ENCODE measurements at places on chromosomes 2 and 18.
A peak's percentile ranks its signal among the peaks of the same experiment; 100 is the strongest.

DNA sequence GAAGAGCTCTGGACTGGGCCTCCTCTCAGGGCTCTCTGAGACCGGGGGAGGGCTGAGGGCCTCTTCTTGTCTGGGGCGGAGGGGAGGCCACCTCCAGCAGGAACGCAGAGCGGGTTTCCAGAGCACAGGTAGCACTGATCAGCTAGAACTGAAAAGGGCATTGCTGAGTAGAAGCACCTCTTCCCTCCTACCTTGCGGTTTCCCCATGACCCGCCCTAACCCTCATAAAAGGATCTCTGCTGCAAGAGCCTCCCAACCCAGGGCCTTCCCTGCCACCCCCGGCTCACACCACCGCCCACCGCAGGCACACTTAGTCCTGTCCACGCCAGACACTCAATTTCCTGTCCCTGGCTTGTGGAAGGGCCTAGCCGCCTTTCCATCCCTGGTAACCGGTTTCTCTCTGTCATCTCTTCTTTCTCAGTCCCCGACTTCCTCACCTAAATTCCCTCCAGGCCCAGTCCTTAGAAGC, 966 bp downstream of the ADCY3 start:
- peak; percentile 42 for DNase-seq

GRCh38 chr2:44954447-44954888, 13.0 kb downstream of the SIX3 start:
- no peak for DNase-seq

- no peak for DNase-seq
Measured at GRCh38 chr2:216084547-216084946, 2.8 kb downstream of the TMEM169 start.

GRCh38 chr2:240687741-240688552, 3.7 kb upstream of the AQP12A start:
- no peak for DNase-seq

DNA sequence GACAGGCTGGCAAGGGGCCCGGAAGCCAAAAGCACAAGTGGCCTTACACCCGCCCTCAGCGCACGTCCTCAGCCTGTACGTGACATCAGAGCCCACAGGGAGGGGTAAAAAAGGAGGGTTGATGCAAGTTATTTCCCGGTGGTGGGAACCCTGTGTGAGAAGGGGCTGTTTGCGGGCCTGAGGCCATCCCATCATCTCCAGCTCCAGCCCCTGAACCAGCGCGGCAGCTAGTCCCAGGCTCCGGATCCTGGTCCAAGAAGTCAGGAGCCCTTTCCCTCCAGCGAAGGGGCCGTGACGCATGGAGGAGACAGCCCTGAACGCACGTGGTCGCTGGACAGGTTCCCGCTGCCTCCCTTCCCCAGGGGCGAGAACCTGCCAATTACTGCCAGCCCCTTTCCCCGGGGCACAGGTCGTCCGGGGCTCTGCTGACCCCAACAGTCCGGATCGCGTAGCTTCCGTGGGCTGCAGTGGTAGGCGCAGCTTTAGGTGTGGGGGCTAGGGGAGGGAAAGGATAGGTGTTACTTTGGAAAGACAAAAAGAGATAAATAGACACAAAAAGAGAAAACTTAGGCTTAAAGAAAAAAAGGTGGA, 1.3 kb upstream of the LRP2 start:
- DNase-seq, result no peak

DNA sequence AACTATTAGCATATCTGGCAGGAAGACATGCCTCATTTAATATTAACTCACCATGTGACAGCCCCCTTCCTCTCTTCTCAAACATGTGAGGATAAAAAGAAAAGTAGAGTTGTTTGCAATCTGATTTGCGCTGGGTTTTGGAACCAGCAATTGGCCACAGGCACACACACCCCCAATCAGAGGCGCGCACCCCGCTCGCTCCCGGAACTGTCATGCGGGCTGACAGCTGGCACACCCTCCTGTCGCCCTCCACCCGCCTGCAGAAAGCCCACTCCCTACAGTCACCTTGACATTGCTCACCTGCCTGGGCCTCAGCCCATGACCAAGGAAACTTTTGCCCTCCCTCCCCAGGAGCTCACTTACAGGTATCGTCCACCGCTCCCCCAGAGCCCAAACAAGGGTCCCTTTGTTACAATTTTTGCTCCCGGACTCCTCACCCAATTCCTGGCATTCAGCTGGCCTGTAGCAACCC, 1.1 kb downstream of the COBLL1 start:
- DNase-seq, result no peak

DNA sequence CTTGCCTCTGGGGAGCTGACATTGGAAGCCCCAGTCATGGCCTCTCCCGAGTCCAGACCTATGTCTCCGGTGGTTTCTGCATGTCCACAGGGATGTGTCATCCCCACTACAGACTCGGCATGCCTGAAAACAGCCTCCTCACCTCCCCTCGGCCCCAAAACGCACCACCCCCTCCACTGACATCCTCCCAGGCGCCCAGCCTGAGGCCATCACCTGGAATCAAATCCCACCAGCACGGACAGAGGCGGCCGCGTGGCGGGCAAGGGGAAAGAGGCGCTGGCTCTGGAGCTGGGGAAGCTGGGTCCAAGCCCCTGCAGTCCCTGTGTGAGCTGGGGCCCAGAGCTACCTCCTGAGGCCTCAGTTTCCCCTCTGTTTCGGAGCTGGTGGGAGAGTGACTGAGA, 69.9 kb upstream of the SMAD7 start:
- DNase-seq, result no peak

GRCh38 chr2:229050133-229050532, 221.0 kb downstream of the PID1 start:
- no peak for DNase-seq

- peak; percentile 9 for DNase-seq
Measured at GRCh38 chr2:501130-501529, 176.1 kb downstream of the TMEM18 start.

GRCh38 chr2:102025583-102026267, 34.0 kb downstream of the IL1R2 start:
- no peak for DNase-seq

DNA sequence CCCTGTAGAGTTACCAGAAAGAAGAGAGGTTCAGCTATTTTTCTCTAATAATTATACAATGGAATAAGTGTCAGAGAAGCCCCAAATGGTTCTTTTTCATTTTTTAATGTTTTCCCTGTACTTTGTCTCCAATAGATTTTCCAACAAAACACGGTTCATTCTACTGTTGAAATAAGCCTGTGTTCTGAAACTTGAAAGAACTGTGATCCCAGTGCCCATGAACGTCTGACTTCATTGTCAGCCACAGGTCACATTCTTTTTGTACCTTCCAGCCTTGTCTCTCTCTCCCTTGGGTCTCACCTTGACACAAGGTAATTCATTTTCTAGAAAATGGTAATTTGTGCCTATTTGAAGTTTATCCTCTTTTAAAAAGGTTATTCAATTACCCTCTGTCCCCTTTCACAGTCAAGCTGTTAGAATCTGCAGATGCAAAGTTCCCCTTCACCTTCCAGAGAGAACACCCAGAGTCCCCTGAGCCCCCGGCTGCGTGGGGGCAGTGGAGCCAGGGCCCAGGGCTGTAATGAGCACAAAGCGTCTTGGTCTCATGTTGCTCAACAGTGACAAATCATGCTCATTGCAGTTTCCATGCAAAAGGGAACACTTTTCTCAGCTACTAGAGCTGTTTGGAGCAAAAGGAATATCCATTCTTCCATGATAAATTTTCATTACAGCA, 115.2 kb downstream of the SPHKAP start:
- no peak for DNase-seq

DNA sequence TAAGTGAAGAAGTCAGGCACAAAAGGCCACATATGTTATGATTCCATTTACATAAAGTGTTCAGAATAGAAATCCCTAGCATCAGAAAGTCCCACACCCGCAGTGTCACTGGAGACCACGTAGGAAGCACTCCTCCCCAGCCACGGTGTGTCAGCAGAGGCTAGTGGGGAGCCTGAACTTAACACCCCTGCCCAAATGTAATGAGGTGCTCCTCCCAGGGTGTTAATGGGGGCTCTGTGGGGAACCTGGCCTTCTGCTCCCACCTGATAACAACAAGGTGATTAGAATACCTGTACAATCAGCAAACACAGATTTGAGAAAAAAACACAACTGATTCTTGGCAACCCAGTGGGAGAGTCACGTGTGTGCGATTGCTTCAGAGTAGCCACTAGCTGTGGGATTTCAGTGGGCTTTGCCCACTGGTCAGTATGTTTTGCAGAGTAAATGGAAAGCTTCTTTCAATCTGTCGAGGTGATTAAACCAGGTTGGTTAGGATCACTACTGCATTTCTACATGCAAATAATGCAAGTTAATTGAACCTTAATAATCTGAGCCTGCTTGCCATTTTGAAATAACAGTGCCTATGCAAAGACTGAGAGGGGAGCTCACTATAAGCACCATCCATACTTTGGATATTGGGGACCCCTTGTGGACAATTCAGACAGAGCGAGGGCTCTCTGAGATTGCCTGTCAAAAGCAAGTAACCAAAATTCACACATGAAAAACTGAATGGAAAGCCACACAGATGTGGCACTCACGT, 20.6 kb upstream of the ATRAID start:
- peak; percentile 74 for DNase-seq

DNA sequence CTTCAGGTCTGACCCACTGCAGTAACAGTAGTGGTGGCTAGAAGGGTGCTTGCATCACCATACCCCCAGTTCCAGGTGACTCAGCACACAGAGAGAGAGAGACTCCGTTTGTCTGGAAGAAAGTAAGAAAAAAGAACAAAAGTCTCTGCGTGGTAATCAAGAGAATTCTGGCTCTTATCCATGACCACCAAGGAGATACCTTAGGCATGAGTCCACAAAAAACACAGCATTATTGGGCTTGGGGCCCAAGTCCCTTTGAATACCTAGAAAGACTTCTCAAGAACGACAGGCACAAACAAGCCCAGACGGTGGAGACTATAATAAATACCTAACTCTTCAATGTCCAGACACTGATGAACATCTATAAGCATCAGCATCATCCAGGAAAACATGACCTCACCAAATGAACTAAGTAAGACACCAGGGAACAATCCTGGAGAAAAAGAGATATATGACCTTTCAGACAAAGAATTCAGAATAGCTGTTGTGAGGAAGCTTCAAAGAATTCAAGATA, 21.7 kb upstream of the BAZ2B start:
- no peak for DNase-seq

- DNase-seq, result no peak
Measured at GRCh38 chr18:52519021-52519420, 179.0 kb downstream of the DCC start.

DNA sequence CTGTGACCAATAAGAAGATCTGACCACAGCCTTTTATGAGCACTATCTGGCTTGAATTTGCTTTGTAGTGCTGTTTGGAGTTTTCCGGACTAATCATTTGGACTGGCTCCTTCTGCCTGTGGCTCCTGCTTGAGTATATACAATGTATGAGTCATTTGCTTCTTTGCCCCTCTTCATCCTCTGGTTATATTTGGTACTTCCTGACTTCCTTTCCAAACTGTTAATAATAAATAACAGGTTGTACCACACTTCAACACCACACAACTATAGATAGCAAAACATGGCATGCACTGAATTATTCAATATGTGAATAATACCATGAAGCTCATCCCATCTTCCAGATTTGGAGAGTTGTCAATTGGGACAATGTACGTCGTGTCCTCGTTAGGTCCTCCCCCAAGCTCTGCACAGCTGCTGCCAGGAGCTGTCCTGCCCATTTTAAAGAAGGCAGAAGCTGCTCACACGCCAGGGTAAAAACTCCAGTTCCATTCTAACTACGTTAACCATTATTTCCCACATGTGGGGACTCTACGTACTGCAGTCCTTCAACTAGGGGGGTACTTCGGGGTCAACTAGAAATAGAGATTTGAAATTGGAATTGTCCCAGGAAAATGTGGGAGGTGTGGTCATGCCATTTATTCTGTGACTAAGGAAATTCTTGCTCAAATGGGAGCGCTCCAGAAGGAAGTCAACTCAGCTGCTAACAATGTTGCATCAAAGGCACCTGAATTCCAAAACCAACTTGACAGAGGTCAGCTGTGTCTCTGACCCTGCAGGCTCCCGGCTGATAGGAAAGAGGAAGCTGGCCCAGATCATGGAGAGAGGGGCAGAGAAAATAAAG, 38.1 kb downstream of the ST8SIA5 start:
- DNase-seq, result no peak

- peak; percentile 2 for DNase-seq
Measured at GRCh38 chr2:165793161-165793778, 777 bp downstream of the GALNT3 start.

DNA sequence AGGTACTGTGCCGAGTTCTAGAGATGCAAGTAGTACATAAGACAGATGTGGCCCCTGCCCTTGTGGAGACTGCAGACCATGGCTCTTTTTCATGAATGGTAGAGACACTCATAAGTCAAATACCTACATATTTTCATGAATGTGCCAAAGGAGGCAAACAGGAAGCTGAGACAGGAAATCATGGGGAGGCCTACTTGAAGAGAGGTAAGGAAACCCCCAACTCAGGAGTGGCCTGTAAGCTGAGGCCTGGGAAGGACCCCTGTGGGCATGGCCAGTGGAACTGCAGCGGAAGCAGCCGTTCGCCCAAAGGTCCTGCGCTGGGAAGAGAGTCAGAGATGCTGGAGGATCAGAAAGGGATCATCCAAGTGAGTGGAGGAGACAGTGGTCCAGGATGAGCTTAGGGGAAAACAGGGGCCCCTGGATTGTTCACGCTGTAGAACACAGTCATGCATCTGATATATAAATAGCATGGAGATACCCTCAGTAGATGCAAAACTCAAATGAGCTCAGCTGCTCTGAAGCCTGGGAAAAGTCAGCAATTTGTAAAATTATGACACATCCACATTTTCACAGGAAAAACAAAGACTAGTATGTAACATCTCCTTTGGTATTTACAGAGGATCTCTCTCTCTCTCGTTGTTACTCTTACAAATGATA, 228.9 kb downstream of the NEDD4L start:
- DNase-seq, result no peak

- DNase-seq, result no peak
Measured at GRCh38 chr2:161090411-161090810, 69.8 kb upstream of the TANK start.

- no peak for DNase-seq
Measured at GRCh38 chr2:27323596-27324285, 844 bp upstream of the MPV17 start.

- DNase-seq, result no peak
Measured at GRCh38 chr2:185625604-185626003, 113.0 kb upstream of the FSIP2 start.

- no peak for DNase-seq
Measured at GRCh38 chr18:59633961-59634485, 63.2 kb downstream of the CCBE1 start.

GRCh38 chr2:41735006-41735405, 312.8 kb upstream of the PKDCC start:
- DNase-seq, result no peak

- DNase-seq, result no peak
Measured at GRCh38 chr2:178530625-178531142, 50.4 kb downstream of the PLEKHA3 start.

All from cerebellar cortex (tissue), 1 donor.